CD8-positive, alpha-beta memory T cell (primary cell): ENCODE measurements at places on chromosomes 12 and 14.

DNA sequence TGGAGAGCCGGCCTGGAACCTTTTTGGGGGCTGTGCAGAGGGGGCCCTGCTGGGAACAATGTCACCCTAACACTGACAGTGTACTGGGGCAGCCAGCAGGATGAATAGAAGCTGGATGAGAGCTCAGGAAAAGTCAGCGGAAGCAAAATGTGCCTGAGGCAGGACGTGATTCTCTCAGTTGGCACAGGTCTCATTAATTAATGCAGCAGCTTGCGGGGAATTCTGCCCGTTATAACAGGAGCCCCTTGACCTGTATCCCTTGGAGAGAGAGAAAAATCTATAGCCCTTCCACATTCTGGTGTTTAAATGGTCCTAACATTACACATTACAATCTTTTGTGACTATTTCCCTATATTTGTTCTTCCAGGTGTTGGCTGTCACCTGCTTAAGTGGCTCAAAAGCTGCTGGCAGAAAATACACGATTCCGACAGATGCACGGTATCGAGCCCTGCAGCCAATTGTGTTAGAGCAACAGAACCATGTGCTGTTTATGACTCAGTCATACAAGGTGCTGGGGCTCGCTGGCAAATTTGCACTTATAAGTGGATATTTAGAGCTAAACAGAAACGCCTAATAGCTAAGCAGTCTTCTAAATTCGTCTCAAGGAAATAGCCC is 854.7 kb downstream of the AACS start:
- DNase-seq = no peak

- no peak for DNase-seq
Observed at GRCh38 chr14:95891742-95892141, 15.1 kb downstream of the TUNAR start.

GRCh38 chr12:104510873-104511440 is 54.2 kb downstream of the CHST11 start:
- DNase-seq = no peak

GRCh38 chr14:35470755-35471154 is 63.2 kb upstream of the INSM2 start:
- DNase-seq = no peak

DNA sequence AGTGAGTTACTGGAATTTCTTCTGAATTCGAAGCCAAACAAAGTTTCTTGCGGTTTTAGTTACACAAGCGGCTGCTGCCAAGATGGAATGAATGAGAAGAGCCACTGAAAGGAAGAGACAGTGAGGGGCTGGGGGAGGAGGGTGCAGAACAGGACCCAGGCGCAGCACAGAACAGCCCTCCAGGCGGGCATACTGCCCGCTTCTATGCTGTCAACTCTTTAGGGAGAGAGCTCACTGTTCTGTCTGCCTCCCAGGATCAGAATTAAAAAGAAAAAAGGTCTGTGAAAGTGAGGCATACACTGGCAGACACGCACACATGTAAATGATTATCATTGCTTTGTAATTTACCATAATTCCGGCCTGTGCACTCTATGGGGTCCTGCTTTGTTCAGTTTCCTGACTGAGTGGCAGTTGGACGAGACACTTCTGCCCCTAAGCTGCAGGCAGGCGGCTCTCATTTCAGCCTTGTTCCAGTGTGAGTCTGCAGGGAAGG is 231.6 kb downstream of the CACNA1C start:
- no peak for DNase-seq
